ENCODE measurements at places on chromosomes 13 and 19. TPM values are rescaled to one million over a fixed set of nuclear protein-coding genes. Genes with fewer than 3 reads are reported as not detected.

The CEACAM3 gene
- not detected for total RNA-seq

The LCP1 gene
- 19.5 TPM for total RNA-seq

The NFIX gene
- total RNA-seq = 144 TPM

The KATNAL1 gene
- total RNA-seq = 30.4 TPM

The TPGS1 gene
- 34.5 TPM for total RNA-seq

The ZNF442 gene
- 7.0 TPM for total RNA-seq

The CATSPERD gene
- total RNA-seq = not detected

The BST2 gene
- total RNA-seq = 6.3 TPM

The ZNF415 gene
- total RNA-seq = 10.3 TPM

The C19orf33 gene
- 16.6 TPM for total RNA-seq

The FLT3 gene
- total RNA-seq = 0.62 TPM

The ZNF66 gene
- 8.4 TPM for total RNA-seq

- no peak for DNase-seq
Measured at GRCh38 chr19:5958074-5958850, 19.7 kb downstream of the RANBP3 start.

- DNase-seq = no peak
Measured at GRCh38 chr13:51245583-51245982, 23.4 kb downstream of the FAM124A start.

GRCh38 chr19:39333507-39333906, 2.3 kb downstream of the GMFG start:
- DNase-seq = no peak

DNA sequence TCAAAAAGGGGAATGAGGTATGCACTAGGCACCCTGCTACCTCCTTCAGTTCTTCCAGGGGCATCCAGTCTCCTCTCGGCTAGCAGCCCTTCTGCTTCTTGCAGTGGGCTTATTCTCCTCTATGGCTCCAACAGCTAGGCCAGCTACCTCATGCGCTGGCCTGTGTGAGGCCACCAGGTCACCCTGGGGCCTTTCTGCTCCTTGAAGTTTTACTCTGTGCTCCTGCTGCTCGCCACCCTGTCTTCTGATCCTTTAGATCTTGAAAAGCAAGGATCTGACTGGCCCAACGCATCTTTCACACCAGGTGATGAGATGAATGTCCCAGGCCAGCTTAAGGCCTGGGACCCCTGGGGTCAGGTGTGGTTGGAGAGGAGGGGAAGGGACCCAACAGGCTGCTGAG, 66.2 kb downstream of the RUBCNL start:
- no peak for DNase-seq

DNA sequence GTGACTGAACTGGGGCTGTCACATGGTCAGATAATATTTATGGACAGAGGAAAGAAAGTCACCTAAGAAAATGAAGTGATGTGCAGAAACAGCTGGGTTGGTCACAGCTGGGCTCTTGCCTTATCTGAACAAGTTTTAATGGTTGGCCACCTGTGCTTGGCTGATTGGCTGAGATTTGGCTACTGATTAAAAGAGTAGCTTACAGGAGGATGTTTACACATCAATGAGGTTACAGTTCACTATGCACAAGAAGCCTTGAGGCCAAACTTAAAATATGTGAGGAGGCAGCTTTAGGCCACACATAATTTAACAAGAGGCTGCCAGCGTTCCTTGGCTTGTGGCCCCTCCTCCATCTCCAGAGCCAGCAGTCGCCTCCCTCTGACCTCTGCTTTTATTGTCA, 99.2 kb upstream of the C1QTNF9B start:
- no peak for DNase-seq

DNA sequence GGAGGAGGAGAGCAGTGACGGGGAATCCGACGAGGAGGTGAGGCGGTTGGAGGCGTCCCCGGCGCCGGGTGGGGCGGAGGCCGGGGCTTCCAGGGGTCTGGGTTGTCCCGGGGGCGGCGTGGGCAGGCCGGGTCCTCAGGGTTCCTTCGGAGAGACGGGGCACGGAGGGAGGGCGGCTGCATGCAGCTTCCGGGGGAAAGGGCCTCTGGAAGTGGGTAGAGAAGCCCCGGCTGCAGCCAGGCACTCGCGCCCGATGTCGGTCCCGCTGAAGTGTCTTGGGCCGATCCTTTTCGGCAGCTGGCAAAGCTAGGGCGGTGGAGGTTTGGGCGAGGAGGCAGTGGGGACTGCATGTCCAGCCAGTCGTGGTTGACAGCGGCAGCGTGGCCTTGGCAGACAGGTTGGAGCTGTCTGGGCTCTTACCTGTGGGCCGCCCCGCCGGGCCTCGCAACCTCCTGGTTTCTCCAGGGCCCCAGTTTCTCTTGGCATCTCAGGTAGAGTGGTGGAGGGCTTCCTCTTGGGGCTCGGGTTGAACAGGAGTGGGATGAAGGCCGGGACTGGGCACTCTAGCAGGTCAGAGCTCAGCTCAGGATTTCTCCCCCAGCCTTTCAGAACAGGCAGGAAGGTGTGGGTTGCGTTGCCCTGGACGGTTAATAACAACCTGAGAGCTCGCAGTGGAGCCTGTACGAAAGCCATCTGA, 690 bp downstream of the KMT2B start:
- peak; percentile 38 for DNase-seq

GRCh38 chr19:14577885-14578427, 4.9 kb upstream of the CLEC17A start:
- no peak for DNase-seq

DNA sequence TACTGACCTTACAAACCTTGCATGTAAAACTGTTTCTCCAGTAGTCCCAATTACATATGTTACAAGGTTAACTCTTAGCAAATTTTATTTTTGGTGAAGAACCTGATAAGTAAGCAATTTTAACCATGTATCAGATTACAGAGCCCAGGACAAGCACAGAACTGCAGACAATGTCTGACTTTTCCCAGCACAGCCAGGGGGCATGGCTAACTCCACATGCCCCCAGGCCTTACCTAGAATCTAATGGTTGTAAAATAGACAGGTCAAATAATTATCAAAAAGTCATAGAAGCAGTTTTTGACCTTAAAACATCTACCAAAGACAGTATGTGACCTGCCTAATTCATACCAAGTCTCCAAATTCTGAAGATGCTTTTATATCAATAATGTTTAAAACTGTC, 364.1 kb downstream of the FOXO1 start:
- no peak for DNase-seq

DNA sequence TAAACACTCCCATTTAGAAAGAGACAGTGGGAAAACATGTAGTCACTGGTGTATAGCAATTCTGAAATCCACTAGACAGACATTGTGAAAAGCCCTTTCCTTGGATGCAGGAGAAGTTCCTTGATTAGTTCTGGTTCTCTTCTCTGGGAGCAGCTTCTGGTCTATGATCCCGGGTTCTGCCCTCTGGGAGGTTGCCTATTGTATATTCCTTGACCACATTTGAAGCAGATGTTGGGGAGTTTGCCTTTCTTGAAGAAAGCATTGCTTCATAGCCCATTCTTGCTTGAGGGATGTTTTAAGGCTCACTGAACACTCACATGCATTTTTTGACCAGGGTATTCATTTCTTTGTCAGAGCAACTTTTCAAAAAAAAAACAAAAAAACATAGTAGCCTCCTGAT, 211.9 kb downstream of the NDFIP2 start:
- DNase-seq = no peak

GRCh38 chr13:111513766-111514609, 193.5 kb downstream of the TEX29 start:
- no peak for DNase-seq

DNA sequence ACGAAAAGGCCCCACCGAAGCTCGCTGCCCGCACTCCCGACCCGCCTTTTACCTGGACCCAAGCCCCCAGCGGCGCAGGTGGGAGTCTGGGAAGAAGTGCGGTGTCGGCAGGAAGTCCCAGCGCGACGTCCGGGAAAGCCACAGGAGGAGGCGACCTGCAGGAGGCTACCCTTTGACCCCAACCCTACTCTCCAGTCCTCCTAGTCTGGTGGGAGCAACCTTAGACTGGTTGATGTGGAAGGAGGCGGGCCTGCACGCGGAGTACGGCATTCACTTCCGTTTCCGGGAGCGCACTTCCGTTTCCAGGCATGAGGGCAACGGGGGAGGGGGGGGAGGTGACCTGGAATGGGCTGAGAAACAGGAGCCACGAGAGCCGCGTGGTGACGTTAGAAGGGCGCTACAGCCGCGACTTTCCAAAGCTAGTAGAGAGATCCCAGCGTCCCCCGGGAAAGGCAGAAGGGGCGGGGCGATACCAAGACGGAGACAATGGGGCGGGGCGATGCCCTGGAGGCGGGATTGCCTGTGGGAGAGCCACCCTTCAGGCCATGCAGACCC, 28.5 kb downstream of the ZNF266 start:
- DNase-seq = peak; percentile 90

- no peak for DNase-seq
Measured at GRCh38 chr13:73973156-73973555, 161.0 kb downstream of the KLF12 start.

- no peak for DNase-seq
Measured at GRCh38 chr13:93017493-93018112, 209.0 kb upstream of the GPC6 start.

GRCh38 chr13:108967371-108967770, 338.0 kb downstream of the MYO16 start:
- no peak for DNase-seq

DNA sequence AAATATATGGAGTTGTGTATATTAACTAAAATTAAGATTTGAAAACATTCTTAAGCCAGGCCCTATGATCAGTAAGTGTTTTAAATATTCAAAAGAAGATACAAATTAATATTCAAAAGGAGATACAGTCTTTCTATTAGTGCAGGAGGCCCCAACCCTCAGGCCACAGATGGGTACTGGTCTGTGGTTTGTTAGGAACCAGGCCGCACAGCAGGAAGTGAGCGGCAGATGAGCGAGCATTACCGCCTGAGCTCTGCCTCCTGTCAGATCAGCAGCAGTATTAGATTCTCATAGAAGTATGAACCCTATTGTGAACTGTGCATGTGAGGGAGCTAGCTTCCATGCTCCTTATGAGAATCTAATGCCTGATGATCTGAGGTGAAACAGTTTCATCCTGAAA, 232.9 kb downstream of the FOXO1 start:
- DNase-seq = no peak

DNA sequence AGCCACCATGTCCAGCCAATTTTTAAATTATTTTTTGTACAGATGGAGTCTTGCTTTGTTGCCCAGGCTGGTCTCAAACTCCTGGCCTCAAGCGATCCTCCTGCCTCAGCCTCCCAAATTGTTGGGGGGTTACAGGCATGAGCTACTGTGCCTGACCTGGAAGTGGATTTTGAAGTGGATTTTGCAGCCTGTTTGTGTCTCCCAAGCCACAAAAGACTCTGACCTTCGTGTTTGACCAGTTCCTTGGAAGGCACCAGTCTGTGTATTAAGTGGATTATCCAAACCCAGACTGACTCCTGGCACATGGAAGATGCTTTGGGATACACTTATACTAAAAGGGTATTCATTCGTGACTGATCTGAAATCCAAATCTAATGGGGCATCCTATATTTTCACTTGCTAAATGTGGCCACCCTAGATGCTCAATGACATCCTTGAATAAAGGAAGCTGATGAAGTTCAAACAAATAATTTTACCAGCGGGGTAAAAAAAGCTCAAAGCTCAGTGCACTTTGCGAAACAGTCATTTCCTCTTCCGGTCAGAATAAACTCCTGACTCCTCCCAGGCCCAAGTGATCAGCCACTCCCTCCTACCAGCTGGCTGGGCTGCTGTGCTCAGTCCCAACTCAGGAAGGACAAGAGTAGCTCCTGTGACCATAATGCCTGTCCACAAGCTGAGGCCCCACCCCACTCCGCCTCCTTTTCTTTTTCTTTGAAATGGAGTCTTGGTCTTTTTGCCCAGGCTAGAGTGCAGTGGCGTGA, 32.6 kb upstream of the GATAD2A start:
- DNase-seq = peak; percentile 31

GRCh38 chr13:109401891-109402290, 384.5 kb downstream of the IRS2 start:
- DNase-seq = no peak

GRCh38 chr13:29505950-29506349, 89.5 kb downstream of the SLC7A1 start:
- DNase-seq = no peak
